Stimulated activated CD4-positive, alpha-beta T cell treated with anti-CD3 and anti-CD28 coated beads, Interleukin-2, amount 100 ng/mL, for 48 hours (primary cell): ENCODE measurements at places on chromosomes 6 and 20.

DNA sequence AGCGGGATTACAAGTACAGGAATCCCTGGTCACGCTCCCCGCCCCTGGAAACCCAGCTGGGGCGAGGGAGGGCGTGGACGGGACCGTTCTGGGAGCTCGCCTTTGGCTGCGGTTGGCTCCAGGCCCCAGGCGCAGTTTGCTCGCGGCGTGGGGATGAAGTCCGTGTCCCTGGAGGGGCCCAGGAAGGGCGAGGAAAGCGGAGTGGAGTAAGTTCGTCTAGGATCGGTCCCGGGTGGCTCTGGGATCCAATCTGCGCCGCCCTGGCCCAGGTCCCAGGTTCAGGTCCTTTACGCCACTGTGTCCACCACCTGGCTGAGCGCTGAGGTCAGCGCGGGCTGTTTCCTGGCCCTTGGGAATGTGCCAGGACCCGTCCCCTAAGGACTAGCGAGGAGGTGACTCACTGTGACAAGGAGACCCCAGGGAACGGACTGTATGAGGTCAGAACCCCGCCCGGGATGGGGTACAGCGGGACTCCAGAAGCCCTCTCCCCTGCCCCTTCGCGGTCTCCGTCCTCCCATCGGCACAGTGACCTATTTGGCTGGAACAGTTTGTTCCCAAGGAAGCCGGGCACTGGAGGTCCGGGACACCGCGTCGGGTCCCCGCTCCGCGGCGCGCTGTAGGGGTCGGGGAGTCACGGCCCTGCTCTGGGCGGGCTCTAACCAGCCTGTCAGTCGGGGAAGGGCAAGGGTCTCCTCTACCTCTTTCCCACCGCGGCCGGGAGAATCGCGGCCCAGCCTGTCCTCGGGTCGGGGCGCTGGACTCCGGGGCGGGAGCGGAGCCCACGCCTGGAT is 724 bp downstream of the CDKN1A start:
- DNase-seq, result no peak

DNA sequence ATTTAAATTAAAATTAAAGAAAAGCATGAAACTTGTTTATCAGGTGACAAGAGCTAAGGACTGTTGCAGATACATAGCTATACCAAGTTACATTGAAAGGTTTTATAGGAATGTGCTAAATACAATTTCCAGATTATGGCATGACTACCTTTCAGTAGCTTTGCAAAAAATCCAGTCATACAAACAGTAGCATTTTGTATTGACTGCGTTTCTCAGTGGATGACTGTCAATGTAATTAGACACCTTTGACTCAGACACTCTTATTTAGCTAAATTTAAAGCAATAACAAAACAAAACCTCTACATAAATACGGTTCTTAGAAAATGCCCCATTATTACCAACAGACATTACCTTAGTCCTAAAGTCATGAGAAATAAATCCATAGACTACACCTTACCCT is 275.8 kb upstream of the RUNX2 start:
- DNase-seq, result no peak

GRCh38 chr20:3275064-3275935 is 36.3 kb upstream of the SLC4A11 start:
- no peak for DNase-seq

DNA sequence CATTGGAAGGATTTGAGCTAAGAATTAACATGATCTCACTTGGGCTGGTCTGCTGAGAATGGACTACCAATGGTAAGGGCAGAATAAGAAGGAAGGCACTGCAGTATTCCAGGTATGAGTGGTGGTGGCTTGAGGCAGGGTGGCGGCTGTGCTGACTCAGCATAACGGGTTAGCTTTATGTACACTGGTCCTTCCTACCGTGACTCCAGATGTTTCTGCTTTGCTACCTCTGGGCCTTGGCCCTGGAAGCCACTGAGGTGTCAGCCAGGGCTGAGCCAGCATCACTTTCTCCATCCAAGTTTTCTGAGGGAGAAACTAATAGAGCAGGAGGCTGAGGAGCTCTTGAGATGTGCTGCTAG is 12.9 kb upstream of the BTN3A3 start:
- DNase-seq, result no peak

DNA sequence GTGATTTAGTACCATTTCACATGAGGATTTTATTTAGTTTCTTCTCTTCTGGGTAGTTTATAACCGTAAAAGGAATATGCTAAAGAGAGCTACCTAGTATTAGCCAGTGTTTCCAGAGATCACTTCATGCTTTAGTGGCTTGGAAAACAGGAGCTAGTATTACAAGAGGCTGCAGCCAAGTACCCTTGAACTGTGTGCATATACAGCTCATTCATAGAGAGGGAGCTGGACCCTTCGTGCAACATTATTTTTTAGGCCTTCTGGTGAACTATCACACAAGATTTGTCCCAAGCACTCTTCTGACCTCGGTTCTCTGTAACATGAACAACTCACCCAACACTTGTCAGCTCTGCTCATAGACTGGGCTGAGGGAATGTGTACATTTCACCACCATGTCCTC is 74.9 kb upstream of the RIN2 start:
- no peak for DNase-seq

DNA sequence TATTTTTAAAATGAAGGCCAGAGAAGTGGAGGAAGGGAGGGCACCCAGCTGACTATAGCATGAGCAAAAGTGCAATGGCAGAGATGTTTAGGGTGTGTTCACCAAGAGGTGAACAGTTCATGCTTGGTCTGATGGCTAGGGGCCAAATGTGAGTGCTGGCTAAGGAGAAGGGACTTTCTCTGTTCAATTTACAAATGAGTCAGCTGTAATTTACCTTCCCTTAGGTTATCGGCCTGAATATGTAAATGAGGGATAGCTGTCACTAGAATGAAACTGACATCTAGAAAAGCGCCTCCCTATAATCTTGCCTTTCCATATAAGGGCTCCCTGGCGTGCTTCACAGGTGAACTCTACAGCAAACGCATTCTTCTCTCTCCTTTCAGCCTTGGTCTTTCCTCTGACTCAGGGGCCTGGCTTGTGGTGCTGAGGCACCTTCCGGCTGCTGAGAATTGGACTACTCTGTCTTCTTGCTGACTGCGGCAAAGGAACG is 114.7 kb upstream of the BACH2 start:
- DNase-seq, result peak; percentile 59

DNA sequence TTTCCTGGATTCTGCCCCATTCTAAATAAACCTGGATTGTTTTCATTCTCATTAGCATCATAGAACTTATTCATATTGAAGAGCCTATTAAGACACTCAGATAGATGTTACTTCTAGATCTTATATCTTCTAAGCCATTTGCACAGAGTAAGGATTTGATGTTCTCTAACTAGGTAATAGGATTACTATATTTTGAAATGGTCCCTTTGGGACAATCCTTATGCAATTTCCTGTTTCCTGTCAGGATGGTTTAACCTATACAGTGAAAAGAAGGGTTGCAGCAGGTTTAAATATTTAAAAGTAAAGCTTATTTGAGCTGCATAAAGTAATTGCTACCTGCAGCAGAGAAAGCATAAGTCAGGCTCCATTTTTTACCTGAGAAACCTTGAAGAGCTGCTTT is 860.1 kb downstream of the TFAP2A start:
- DNase-seq, result no peak

DNA sequence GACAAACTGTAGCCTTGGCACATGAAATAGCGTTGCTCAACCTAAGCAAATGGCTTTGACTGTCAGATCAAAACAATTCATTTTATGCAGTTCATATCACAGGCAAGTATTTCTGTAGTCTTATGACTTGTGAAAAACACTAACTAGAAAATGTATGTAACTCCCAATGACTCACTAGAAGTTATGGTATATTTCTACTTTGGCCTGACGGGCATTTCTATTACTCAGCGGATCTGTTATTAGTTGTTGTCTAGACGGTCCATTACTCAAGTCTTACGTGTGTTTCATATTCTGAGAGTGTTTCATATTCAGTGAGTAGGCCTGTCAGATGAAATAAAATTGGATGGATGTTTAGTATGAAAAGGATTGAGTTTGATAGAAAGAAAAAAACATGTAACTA is 880.9 kb downstream of the PRIM2 start:
- no peak for DNase-seq

DNA sequence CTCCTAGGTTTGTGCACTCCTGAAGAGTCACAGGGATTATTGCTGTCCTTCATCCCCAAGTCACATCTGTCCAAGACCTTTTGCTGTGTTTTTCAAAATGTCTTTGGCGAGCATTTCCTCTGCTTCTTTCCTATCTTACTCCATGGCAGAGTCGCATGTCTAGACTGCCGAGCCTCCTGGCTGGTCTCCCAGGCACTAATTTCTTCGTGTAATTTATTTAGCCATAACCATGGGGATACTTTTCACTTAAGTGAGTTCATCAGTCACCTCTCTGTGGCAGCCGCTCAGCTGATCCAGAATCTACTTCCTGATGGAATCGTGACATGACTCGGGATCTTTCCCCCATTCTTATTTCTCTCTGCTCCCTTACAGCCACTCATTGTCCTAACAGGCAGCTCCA is 25.8 kb downstream of the ADGRF5 start:
- no peak for DNase-seq

- DNase-seq, result no peak
These were observed 18.0 kb upstream of the DEFB129 start for GRCh38 chr20:208942-209566.

- DNase-seq, result no peak
These were observed 27.0 kb upstream of the CCN6 start for GRCh38 chr6:112026933-112027332.

DNA sequence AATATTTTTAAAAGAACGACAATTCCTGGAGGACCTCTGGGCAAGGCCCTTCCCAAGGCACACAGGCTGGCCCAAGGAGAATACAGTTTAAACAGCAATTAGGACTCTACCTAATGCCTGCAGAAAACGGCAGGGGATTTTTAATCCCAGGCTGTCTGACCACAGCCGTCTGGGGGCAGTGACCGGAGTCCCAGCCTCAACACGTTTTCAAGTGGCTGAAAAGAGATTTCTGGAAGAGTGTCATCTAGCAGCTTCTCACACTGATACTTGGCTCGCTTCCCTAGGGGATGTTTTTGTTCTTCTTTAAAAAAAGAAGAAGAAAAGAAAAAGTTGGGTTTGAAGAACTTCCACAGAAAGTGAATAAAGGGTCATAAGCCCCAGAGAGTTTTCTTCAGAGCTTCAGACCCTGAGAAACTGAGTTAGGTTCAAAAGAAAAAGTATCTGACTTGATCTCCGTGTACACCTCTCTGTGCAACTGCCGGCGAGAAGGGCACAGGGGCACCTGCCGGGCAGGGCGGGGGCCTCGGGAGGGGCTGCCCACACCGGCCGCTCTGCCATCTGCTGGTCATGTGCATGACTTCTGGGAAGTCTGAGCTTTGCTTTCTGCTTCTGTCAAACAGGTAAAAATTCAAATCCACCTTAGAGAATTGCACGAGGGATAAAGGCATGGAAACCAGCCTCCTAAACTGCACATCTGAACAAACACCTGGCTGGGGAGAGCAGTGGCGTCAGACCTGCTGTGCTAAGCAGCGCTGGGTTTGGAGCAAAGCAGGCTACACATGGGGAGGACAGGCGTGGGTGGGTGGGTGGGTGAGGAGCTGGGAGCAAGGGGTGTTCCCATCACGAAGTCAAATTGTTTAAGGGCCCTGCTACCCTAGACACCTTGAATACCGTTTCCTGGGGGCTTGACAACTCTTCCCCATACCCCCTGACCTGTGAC is 33.0 kb downstream of the RRBP1 start:
- DNase-seq, result peak; percentile 12

GRCh38 chr6:5936631-5937030 is 70.1 kb downstream of the NRN1 start:
- DNase-seq, result no peak

DNA sequence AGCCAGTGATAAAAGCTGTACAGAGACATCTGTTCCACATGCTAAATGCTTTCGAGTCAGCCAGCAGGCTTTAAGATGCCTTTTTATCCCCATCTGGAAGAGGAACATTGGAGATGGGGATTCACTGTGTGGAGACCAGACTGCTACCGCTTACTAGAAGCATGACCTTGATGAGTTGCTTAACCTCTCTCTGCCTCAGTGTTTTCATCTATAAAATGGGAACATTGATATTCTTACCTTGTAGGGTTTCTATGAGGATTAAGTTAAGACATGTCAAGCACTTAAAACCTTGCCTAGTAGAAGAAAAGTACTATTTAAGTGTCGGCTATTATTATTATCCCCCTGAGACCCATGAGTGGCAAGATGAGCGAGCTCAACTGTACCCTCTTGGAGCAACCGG is 165.3 kb upstream of the SNX9 start:
- DNase-seq, result no peak

GRCh38 chr6:111175109-111175508 is 87.8 kb downstream of the SLC16A10 start:
- no peak for DNase-seq

DNA sequence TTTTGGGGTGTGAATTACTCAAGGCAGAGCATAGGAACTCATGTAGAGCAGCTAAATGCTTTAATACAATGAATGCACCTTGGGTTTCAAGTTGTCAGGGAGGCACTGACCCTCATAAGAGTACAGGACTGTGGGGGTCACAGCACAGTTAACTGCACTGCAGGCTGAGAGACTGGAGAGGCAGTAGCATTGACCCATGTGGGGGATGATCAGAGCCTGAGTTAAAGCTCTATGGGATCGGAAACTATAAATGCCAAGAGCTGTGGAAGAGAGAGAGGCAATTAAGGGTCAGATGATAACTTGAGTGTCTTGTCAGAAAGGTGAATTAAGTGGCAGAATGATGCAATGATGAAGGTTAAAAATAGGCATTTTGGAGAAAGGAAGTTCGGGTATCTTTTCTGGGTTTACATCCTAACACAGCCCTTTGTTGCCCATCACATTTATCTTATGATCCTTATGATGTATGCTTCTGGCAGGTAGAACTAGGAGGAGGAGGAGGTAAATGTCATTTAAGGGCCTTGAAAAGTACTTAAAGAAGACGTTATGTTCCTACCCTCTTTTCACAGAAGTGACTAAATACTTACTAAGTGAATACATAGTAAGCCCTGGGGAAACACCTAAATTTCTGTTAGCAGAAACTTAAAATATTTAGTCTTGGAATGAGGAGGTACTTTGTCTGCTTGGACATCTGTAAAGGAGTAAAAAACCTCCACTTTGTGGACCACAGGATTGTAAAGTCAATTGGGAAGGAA is 24.2 kb downstream of the LRRC1 start:
- no peak for DNase-seq

GRCh38 chr6:16849280-16849987 is 88.2 kb upstream of the ATXN1 start:
- no peak for DNase-seq

DNA sequence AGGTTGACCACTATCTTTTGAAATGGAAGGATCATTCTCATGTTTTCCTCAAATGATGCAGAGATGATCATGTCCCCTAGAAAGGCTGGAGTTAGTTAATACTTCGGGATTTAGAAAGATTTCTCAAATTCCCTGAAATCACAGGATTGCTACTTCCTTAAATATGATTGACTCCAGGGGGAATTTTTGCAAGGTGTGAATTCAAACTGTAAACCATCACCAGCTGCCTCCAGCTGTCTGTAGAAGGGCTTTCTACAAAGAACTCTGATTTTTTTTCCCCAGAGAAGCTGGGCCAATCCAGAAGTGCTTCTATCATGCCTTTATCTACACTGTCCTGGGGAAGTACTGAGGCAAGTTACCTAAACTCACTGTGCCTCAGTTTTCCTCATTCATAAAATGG is 114.5 kb downstream of the EDN1 start:
- no peak for DNase-seq

- peak; percentile 43 for DNase-seq
These were observed 185.1 kb downstream of the CLIC5 start for GRCh38 chr6:45830441-45831139.

- DNase-seq, result no peak
These were observed 112.8 kb downstream of the ZMYND8 start for GRCh38 chr20:47243532-47244305.
